ENCODE measurements at places on chromosomes 7 and 10. TPM values are rescaled to one million over a fixed set of nuclear protein-coding genes. Genes with fewer than 3 reads are reported as not detected.

- no peak for DNase-seq
Measured at GRCh38 chr10:77529050-77529576, 108.5 kb downstream of the KCNMA1 start.

- DNase-seq: peak; percentile 4
Measured at GRCh38 chr10:67803588-67804394, 34.2 kb downstream of the DNAJC12 start.

DNA sequence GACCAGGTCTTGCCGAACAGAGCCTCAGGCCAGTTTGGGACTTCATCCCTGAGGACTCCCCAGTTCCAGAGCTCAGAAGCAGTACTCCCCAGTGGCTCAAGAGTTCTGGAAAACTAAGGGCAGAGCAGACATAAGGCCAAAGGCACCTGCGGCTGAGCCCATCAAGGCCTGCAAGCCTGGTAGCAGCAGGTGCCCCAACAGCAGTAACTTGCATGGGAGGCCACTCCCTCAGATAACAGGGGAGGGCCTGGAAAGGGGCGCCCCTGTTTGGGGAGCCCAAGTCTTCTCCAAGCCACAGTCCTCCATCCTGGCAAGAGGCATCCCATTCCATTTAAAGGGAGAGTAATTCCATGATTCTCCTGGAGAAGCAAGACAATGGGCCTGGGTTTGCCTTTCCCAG is 13.0 kb downstream of the POLL start:
- no peak for DNase-seq

The MLLT10 gene
- 46.4 TPM for total RNA-seq

- no peak for DNase-seq
Measured at GRCh38 chr10:33477291-33478088, 143.0 kb upstream of the NRP1 start.

The LRRC27 gene
- 11.0 TPM for total RNA-seq

DNA sequence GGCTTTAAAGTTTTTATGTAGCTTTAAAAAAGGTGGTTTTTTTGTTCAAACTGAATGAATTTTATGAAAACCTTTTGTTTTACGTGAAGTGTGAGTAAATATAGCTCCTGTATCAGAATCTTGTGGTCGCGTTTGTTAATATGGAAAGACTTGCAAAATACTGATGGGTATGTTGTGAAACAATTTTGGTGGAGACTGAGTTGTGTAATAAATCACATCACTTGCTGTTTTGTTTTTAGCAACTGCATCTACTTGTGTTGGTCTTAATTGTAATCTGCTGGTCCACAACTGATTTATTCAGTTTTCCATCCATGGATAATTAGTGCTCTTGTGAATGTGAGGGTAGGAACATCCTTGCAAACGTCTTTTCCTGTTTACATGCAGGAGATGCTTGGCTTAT is 10.5 kb downstream of the PLXDC2 start:
- DNase-seq: peak; percentile 75

The TSPAN13 gene
- 10.8 TPM for total RNA-seq

DNA sequence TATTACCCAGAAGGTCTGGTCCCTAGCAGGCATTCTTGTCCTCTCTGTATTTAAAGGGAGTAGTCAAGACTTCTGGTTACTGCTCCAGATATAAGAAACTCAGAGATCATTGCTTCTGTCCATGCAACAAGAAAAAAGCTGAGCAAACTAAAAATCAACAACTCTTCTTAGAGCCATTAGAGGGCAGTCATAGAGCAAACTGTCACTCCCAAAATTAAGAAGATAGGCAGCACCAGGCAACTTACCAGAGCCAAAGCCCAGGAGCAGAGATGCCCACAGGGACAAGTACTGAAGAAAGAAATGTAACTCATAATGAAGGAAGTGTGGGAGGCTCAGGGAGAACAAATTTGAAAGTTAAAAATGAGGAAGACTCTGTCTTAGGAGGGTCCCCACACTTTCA is 472.9 kb upstream of the COBL start:
- DNase-seq: peak; percentile 0
